Glutamatergic neuron (in vitro differentiated cells): ENCODE measurements at places on chromosomes 11 and 22.

DNA sequence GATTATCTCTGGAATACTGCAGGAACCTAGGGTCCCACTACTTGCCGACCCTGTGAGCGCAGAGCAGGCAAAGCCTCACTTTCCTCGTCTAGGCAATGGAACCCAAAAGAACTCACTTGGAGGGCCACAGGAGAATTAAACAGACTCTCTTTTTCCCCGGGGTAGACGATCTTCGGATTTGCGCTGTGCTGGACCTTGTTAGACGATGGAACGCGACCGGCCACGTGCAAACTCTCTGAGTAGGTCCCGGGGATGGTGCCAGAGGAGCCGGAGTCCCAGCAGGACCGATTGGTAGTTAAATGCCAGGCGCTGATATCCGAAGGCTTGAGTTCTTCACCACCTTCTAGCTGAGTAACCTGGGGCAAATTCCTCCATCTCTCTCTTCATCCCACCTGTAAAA is 1.0 kb upstream of the SLC1A2 start:
- DNase-seq, result no peak

GRCh38 chr11:118305726-118306125 is 1.2 kb downstream of the CD3E start:
- no peak for DNase-seq

DNA sequence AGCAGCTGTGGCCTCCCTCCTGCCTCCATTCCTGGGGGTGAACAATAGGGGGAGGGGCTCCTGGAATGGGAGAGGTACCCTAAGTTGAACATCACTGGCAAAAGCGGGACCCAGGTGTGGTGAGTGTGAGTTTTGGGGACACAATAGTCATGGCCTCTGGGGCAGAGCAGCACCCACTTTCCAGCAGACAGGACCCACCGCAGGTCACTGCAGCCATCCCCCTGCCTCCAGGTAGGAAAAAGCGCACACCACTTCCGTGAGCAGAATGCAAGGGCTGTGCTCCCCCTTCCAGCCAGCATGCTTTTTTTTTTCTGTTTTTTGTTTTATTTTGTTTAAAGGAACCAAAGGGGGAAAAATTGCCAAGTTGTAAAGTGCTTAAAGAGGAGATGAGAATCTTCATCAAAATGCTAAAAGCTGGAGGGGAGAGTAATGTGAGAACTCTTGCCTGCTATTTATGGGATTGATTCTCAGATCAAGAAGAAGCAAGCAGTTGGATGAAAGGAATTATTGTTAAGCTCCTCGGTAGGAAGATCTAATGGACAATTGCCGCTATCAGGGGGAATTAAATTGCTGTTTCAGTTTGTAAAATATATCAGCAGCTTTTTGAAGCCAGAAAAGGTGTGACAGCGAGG is 152.9 kb downstream of the FEZ1 start:
- DNase-seq, result no peak

DNA sequence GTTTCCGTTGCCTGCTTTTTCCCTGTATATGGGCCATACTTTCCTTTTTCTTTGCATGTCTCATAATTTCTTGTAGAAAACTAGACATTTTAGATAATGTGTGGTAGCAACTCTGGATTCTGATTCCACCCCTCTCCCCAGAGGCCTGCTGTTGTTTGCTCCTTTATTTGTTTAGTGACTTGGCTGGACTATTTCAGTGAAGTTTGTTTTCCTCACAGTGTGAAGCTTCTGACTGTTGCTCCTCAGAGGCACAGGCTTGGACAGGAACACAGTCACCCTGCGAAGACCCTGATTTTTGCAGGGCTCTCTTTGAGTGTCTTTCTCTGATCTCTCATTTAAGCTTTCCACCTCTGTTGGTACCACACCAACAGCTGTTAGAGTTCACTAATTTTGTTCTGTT is 72.5 kb downstream of the SWAP70 start:
- no peak for DNase-seq

DNA sequence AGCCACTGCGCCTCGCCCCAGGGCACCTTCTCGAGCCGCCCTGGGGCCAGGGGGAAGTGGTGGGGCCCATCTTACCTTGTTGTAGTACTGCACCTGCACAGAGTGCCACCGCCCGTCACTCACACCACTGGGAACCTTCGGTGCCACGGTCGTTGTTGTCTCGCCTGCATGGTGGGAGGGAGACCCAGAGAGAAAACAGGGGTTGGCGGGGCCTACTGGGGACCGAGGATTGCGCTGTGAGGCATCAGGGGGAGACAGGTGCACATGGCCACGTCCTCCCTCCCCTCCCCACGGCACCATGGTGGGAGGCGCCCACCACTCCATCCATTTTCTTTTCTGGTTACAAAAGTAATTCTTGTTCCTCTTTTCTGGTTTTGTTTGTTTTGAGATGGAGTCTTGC is 97.8 kb downstream of the TRMU start:
- DNase-seq, result no peak

DNA sequence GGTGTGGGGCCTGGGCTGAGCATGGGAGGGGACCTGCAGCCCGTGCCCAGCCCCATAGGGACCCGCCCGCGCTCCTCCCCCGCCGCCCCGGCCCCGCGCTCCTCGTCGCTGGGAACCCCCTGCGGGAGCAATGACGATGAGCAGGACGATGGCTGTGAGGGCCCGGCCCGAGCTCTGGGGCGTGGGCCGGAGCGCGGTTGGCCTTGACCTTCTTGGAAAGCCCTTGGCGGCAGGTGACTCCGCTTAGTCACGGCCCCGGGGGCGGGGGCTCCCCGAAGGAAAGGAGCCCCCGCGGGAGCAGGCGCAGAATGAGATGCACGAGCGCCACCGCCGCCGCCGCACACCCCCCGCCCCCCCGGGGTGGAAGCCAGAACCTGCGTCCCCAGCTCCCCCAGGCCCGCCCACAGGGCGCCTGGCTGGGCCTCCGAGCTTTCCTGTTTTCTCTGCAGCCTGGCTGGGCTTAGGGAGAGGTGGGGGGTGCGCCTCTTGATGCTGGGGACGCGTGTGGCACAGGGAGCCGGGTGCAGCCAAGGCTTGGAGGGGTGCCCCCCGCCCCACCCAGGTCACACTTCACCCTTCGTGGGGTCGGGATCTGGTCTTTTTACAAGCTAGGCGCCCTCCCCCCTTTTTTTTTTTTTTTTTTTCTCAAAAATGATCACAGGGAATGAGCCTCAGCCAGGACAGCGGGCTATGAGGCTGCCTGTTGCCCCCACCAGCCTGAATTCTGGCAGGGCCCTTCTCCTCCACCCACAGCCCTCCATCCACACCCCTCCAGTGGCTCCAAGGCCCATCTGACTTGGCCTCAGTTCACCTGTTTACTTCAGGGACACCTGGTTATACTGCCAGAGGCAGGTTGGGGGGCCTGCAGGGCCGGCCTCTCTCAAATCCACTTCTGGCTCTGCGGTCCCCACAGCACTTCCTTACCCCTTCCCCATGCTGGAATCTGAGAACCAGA is 17.9 kb downstream of the CRELD2 start:
- peak; percentile 82 for DNase-seq

DNA sequence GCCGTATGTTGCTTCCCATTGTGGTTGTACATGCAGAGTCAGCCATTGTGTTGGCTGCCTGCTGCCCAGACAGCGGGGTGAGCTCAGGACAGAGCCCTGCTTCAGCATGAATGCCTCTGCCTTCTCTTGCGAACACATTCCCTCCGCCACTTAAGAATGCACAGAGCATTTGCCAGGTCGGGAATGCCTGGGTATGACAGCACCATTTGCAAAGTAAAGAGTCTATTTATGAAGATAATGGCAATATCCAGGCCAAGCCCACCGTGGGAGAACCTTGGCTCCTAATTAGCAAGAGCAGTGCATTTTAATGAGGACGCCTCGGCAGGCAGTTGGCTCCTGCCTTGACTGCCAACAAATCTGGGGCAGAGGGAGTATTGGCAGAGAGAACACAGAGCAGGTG is 62.5 kb upstream of the SORL1 start:
- peak; percentile 19 for DNase-seq

DNA sequence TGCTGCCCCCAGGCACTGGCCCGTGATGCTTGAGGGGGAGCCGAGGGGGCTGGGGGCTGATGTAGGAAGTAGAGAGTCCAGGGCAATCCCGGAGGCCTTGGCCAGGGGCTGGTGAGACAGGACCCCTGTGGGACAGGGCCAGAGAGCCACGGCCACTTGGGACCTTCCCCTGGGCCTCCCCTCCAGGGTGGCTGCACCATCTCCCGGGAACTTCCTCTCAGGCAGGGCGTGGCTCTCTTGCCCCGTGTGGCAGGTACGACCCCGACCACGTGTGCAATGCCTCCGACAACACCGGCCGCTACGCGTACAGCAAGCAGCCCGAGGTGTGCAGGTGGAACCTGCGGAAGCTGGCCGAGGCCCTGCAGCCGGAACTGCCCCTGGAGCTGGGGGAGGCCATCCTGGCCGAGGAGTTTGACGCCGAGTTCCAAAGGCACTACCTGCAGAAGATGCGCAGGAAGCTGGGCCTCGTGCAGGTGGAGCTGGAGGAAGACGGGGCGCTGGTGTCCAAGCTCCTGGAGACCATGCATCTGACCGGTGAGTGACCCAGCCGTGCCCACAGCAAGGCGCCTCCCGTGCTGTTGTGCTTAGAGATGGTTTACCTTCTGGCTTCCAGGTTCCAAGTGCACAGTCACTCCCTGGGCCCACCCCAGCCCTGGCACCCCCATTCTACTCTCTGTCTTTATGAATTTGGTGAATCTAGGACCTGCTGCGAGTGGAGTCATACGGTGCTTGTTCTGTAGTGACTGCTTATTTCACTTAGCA is 9.7 kb downstream of the SELENOO start:
- no peak for DNase-seq

- no peak for DNase-seq
These were observed 250.7 kb downstream of the LUZP2 start for GRCh38 chr11:24747275-24748251.

DNA sequence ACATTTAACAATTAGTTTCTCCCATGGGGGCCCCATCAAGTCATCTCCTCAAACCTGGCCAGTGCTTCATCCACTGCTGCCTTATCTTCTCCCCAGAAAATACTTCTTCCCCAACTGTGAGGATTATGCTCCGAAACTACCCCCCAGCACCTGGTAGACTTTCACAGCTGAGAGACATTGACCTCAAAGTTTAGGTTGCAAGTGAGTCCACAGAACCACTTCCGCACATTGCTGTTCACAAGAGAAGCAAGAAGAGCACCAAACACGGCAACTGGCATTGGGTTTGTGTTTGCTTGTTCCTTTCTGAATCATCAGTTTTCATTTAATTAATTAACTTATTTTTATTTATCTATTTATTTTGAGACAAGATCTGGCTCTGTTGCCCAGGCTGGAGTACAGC is 6.1 kb downstream of the MCHR1 start:
- DNase-seq, result no peak

GRCh38 chr22:44365832-44366231 is 53.1 kb upstream of the SHISAL1 start:
- DNase-seq, result peak; percentile 7

DNA sequence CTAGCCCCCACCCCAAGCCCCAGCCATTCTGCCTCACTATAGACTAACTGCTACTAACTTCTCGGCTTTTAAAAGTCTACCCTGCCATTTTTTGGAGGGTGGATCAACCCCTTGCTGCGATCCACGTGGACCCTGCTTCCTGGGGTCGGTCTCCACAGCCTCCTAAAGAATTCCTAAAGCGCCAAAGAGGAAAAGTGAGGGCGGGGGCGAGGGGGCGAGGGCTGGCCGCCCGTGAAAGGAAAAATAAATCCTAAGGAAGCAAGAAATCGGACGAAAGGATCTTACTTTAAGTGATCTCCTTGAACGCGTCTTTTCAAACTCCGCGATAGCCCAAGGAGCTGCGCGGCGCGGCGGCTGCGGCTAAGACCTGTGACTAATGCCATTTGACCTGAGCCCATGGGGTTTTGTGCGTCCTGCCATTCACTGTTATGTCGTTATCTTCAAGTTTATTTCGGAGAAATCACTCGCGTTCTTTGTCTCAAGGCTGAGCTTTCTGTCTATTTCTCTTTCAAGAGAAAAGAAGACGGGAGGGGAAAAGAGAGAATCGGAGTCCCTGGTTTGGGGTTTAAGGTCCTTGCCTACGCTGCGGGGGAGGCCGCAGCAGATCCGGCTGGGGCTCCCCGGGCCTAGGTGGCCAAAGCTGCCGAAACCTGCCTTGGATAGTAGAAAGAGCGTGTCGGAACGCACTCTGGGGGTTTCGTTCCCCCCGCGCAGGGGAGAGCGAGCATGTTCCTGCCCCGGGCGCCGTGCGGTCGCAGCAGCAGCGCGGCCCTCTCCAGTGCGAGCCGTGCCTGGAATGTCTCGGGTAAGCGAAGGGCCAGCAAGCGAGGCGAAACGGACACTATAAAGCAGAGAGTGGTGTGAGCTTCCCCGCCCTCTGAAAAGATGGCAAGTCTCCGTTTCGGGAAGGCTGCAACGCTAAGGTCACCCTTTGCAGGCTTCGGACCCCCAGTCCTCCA is 2.8 kb upstream of the DBX1 start:
- peak; percentile 70 for DNase-seq

- no peak for DNase-seq
These were observed 186.6 kb downstream of the ADAMTS15 start for GRCh38 chr11:130634961-130635473.

GRCh38 chr22:38347944-38348750 is 30.9 kb upstream of the CSNK1E start:
- DNase-seq, result no peak
